Kidney capillary endothelial cell (primary cell): ENCODE measurements at places on chromosomes 11 and 22.

DNA sequence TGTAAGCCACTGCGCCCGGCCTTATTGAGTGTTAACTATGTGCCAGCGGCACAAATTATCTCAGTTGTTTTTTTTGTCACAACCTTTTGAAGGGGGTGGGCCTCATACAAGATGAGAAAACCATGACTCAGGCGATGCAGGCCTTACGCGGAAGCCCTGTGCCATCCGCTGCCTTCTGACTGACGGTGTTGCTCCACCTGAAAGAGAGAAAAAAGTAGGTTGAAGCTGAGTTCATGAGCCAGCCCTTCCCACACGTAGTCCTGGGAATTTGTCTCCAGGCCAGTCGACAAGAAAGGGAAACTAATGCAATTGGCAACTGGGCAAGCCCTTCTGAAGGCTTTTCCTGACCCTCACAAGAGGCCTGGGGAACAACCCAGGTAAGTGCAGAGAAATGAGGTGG, 96.9 kb upstream of the CRYBB3 start:
- no peak for DNase-seq

DNA sequence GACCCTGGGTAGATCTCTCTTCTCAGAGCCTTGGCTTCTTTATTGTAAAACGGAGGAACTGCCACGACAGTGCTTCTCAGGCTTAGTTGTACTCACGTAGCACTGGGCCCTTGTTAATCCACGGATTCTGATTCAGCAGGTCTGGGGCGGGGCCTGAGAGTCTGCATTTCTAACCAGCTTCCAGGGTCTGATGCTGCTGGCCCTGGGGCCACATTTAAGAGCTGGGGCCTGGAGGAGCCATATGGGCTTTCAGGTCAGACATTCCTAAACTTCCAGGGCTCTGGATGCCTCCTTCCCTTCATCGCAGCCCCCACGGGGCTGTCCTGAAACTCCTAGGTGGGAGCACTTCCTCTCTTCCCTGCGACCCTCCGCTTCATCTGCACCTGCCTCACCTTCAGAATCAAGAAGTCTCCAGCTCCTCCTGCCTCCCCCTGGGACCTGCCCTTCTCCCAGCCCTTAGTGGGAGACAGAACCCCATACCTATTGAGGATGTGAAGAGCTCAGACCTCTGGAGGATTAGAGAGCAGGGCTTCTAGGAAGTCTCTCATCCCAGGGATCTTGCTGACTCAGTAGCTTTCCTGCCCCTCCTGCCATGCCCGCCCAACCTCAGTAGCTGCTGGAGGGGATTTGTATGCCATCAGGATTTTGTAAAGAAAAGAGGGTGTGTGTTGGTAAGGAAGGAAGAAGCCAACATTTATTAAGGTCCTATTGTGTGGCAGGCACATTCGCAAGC, 92.5 kb downstream of the LRRC32 start:
- peak; percentile 46 for DNase-seq

GRCh38 chr11:31794548-31794947, 16.6 kb downstream of the PAX6 start:
- no peak for DNase-seq

DNA sequence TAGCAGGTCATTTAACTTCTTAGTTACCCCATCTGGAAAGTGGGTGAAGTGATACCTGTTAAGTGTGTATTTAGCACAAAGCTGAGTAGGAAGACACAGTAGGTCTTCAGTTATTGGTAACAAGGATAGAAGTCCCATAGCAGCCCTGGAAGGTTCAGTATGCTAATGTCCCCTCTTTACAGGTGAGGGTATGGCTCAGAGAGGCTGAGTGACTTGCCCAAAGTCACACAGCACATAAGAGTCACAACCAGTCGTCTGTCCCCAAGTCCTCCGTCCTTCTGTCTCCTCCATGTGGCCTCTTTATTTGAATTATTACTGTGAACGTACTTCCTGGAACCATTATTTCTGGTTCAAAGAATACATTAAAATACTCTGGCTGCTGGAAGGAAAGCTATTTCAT, 10.5 kb downstream of the ASPHD2 start:
- no peak for DNase-seq

GRCh38 chr11:14251754-14252153, 107.2 kb downstream of the RRAS2 start:
- no peak for DNase-seq

DNA sequence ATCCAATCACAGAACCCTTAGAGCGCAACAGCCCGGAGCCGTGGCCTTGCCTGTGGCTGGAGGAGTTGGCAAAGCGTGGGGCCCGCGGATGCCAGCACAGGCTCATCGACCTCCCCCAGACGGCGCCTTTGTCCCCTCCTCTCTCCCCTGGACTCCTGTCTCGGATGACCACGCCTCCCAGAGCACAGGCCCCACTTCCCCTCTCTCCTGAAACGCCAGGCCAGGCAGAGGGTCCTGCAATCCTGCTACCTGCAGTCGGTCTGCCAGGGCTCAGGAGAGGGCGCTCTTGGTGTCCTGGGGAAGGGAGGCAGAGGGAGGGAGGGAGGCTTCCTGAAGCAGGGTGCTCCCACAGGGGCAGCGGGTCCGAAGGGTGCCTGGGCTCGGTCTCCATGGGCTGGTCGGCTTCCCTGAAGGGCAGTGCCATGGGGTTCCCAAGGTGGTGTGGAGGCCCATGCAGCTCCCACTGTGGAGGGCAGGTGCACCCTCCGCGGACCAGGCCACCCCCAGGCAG, 16.6 kb upstream of the TTLL12 start:
- no peak for DNase-seq

- DNase-seq = peak; percentile 62
Observed at GRCh38 chr11:111777094-111778046, 11.2 kb upstream of the PPP2R1B start.

DNA sequence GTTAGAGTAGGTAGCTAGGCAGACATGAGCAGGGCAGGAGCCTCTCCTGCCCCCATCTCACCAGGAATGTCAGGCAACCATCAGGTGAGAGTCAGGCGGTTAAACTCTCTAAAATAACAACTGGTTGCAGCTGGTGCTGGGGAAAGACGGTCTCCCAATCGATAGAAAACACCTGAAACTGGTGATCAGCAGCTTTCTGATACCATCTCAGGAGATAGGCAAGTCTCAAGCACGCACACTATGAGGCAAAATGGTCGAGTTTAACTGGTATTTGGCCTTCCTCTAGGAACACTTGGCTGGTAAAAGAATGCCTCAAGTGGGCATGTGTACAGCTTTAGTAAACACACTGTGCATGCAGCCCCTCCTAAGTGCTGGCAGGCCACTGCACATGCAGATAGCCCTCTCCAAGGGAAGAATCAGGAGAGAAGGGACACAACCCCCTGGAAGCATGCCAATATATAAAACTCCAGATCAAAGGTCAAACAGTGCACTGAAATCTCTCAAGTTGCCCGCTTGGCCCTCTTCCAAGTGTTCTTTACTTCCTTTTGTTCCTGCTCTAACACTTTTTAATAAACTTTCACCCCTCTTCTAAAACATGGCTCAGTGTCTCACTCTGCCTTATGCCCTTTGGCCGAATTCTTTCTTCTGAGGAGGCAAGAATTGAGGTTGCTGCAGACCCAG, 88.7 kb downstream of the USP35 start:
- DNase-seq = no peak

- DNase-seq = no peak
Observed at GRCh38 chr11:61147791-61148620, 13.2 kb downstream of the VPS37C start.

DNA sequence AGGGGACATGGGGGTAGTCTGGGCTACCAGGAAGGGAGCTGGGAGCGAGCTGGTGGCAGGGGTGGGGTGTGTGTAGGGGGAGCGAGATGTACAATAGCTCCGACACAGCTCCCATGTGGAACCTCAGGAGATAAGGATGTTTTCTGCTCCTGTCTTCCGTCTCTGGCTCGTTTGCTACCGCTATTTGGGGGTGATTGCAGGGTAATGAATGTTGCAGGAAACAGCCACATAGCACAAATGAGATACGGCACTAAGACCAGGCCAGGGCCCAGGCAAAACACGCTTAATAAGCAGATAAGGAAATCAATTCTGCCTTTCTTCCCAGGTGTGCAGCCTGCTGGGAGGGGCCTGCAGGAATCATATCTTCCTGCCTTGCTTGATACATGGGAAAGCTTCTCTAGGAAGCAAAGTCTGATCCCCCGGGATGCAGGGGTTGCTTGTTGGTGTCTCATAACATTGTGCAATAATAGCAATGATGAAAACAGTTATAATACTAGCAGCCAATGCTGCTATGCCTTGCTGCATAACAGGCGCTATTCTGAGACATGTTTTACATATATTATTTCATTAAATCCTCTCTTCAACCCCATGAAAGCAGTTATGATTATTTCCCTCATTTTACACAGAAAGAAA, 158.7 kb downstream of the ST3GAL4 start:
- no peak for DNase-seq

- no peak for DNase-seq
Observed at GRCh38 chr22:47196166-47196849, 433.9 kb downstream of the TBC1D22A start.

GRCh38 chr22:35548722-35549112, 8.1 kb downstream of the RASD2 start:
- DNase-seq = no peak

DNA sequence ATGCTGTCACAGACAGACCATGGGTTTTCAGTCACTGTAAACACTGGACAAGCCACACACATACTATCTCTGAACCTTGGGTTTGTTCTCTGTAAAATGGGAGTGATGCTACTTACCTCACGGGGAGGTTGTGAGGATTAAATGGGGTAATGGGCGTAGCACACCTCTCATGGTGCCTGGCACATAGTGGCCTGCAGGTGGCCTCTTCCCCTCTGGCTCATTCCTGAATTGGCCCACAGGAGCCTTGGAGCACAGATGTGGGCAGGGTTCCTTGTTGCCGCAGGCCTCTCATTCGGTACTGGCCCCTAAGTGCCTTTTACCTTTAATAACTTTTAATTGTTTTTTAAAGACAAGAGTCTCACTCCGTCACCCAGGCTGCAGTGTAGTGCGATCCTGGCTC, 11.7 kb downstream of the MICAL2 start:
- no peak for DNase-seq

DNA sequence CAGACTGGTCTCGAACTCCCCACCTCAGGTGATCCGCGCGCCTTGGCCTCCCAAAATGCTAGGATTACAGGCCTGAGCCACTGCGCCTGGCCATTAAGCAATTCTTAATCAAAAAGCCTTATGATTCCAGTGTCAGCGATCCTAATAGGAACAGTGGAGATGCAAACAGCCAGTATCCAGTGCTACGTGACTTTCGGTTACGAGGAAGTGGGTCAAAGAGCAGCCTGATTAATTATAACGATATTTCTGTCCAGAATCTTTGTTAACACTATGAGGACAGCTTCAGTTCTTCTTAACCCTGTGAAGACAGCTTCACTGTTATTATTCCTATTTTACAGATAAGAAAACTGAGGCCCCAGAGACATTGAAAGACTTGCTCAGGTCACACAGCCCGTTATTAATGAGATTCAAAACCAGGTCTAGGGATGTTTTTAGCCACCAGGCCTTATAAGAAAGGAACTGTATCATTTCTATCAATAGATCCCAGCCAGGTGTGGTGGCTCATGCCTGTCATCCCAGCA, 17.3 kb upstream of the HMOX1 start:
- DNase-seq = no peak

- DNase-seq = no peak
Observed at GRCh38 chr11:13009921-13010748, 1.0 kb downstream of the RASSF10 start.

- DNase-seq = no peak
Observed at GRCh38 chr11:57647372-57647771, 2.3 kb downstream of the YPEL4 start.

- DNase-seq = peak; percentile 50
Observed at GRCh38 chr11:44096360-44097185, 1.1 kb downstream of the EXT2 start.

DNA sequence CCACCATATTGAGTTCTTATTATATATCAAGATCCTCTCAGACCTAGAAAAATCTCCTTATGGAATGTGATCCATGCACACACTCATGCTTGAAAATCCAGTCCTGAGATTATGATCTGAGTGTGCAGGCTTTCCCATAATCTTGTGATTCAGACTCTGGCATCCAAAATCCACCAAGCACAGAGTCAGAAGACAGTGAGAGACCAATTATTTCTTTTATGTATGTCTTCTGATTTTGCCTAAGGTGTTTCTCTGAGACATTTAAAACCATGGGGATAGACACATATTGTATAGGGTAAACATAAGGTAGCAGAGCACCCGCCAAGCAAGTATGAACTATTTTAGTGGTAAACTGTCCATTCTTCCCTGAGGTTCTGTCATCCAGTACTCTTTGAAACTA, 52.0 kb upstream of the MMP13 start:
- no peak for DNase-seq

DNA sequence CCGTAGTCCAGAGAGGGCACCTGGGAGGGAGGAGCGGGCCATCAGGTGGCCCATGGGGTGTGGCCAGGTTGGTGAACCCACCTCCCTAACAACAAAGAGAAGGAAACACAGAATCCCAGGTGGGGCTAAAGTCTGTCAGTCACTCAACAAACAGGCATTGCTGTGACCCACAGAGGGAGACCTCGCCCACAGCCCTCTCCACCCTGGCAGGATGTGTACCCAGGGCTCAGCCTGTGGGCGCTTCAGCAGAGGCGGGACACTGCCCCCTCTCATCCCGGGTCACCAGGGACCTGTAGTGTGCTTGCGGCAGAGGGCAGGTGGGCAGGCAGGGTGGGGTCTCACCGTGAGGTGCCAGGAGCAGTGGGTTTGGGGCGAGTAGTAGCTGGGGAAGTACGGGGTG, 25.1 kb downstream of the TMPRSS6 start:
- no peak for DNase-seq

DNA sequence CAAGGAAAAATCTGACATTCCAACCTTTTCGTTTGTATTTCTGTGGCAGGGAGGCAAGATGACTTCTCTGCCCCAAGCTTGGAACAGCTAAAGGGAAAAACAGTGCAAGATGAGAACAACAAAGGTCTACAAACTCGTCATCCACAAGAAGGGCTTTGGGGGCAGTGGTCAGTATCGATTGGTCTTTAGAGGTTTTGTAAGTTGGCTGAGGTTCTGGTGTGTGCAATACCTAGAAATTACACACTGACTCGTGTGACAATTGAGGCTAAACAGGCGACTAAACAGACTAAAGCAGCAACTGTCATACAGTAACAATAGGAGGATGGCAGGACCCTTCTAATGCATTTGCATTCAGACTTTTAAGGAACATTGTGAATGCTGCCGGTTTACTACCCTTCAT, 994 bp downstream of the DEPDC5 start:
- DNase-seq = no peak

DNA sequence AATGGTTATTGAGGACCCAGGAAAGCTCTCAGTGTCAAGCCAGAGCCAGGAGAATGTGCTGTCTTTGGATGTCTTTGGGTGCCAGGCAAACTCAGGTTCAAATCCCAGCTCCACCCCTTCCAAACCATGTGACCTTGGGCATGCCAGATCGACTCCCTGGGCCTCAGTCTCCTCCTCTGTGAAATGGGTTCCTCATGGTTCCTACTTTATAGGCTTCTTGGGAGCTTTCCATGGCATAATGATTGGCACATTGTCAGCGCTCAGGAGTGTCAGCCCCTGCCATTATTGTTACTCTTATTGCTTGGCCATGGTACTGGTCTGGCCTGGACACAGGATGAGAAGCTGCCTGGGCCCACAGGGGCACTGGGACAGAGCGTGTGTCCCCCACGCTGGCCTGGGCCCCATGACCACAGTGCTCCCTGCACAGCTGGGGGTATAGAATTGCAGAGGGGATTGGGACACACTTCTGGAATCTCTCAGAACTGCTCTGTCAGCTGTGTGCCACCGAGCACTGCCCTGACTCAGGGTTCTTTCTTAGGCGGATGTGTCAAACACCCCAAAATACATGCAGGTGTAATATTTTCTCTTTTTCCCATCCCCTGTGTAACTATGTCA, 37.6 kb upstream of the CRYBB3 start:
- no peak for DNase-seq
